ENCODE measurements at places on chromosomes 7 and 10.
A peak's percentile ranks its signal among the peaks of the same experiment; 100 is the strongest.

GRCh38 chr10:52424341-52424740 is 110.3 kb downstream of the DKK1 start:
- no peak for DNase-seq

DNA sequence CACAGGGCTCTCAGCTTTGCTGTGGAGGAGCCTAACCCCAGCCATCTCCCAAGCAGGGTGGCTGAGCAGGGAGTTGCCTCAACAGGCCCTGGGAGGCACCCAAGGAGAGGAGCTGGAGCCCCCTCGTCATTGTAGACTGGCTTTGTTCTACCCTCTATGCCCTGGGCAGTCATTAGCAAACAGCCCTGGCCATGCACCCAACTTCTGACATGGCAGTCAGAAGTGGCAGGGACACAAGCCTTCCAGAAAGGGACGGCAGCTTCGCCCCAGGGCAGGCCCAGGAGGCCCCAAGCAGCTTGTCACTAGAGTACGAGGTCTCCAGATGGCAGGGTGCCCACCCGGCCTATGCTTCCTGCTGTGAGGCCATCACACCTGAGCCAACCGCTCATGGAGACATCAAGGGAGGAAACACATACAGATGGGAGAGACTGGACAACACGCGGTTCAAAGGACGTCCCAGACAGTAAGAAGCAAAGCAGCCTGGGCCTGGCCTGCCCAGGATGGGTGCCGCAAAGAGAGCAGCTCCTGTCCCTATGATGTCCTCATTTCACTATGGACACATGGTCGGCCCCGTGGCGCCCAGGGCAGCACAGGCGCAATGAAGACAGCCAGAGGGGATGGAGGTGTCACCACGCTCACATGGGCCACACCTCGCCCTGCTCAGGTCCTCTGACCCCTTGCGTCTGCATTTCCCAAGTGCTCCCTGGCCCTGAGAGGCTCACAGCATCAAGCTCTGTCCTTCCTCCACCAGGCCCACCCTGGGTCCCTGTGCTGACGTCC is 190.9 kb upstream of the CXCL12 start:
- no peak for DNase-seq

GRCh38 chr7:123494193-123494796 is 40.1 kb downstream of the IQUB start:
- peak; percentile 11 for DNase-seq

DNA sequence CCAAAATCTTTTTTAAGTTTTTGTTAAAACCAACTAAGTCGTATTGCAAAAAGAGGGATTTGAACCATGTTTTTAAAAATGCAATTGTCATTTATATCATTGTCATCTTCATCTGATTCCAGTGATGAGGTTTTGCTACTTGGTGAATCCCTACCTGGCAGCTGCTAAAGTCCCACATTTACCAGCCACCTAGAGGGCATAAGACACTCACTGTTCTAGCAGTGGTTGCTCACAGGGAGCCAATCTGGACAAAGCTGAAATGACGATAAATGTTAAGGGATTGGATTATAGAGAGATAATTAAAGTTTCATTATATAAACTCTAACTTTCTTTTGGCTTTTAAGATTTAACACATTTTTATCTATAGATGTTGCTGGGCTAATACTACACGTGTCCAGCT is 18.7 kb downstream of the KIFBP start:
- DNase-seq, result no peak
